ENCODE measurements at places on chromosomes 7 and 10.

DNA sequence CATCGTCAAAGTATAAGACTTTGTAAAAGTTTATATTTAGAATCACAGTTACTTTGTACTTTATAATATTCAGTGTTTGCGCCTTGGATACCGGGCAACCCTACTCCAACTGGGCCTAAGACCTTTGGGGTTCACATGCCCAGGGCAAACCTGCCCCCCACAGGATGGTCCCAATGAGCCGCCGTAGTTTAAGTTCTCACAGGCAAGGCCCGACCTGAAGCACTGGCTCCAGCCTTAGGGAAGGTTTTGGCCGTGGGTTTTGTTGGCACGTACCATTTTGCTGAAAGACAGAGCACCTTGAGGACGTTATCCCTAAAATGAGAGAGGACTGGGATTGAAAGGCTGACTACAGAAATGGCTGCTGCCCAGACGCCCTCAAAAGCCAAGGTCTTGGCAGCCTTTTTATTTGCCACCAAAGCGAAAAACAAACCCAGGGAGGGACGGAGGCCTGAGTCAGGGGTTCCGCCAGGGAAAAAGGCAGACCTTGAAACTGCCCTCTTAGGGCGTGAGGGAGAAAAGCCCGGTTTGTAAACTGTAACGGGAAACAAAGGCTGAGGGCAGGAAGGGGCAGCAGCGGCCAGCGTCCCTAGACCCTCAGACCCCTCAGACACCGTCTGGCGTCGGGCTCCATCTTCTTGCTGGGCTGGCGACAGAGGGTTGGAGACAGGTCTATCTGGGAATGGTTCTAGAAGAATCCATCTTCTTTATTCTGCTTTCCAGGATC, at the start of gene CCDC172:
Gene CCDC172 (plus strand): TSS at position 222 of the 724 bp plus-strand sequence. CDS start 564 bp downstream, outside the sequence.
- no peak for DNase-seq

DNA sequence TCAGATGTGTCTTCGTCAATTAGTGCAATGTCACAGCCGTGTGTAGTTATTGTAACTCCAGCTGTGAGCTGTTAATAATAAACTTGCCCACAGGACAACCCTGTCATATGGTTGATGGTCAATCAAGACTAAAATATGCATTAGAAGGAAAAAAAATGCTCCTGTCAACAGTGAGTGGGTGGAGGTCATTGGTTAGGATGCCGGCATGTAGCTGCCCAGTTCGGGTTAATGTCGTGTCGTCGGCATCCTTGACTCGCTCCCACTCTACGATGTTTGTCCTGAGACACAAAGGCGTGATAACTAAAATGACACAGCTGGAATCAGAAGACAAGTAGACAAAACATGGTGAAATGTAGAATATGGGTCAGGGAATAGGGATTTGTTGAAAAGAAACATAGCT, 442.8 kb upstream of the NPVF start:
- no peak for DNase-seq

- no peak for DNase-seq
These were observed 56.0 kb downstream of the PTPRN2 start for GRCh38 chr7:158531661-158532060.

DNA sequence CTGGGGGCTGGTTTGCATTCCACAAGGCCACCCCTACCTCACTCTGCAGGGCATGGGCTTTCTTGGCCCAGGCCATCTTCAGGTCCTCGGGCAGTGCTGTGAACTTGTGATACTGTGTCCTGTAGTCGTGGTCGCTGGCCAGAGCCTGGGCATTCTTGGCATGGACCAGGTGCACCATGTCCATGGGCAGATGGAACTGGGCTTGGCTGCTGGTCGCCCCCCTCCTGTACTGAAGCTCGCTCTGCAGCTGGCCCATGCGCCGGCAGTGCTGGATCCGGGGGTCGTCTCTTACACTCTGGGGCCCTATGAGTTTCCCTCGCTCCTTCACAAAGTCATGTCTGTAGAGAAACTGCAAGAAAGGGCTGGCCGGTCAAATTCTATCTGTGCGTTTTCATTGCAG, 51.7 kb downstream of the HABP2 start:
- DNase-seq = no peak

Measured in fibroblast of gingiva (primary cell).